ENCODE measurements at places on chromosomes 13 and 19.

GRCh38 chr19:9801976-9802375 is 16.9 kb downstream of the FBXL12 start:
- DNase-seq, result no peak

- peak; percentile 65 for DNase-seq
Measured at GRCh38 chr19:11125994-11126685, 29.4 kb downstream of the SPC24 start.

DNA sequence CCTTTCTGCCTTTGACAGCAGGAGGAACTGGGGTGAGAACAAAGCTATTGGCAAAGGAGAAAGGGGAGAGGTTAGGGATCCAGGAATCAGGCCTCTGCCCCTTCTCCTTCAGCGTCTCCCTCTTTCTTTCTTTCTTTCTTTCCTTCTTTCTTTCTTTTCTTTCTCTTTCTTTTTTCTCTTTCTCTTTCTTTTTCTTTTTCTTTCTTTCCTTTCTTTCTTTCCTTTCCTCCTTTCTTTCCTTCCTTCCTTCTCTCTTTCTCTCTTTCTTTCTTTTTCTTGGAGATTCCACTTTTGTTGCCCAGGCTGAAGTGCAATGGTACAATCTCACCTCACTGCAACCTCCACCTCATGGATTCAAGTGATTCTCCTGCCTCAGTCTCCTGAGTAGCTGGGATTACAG is 75.6 kb downstream of the TRPM4 start:
- no peak for DNase-seq

- no peak for DNase-seq
Measured at GRCh38 chr19:2546128-2547032, 70.5 kb downstream of the GADD45B start.

GRCh38 chr13:90591927-90592268 is 755.6 kb upstream of the MIR17HG start:
- no peak for DNase-seq

DNA sequence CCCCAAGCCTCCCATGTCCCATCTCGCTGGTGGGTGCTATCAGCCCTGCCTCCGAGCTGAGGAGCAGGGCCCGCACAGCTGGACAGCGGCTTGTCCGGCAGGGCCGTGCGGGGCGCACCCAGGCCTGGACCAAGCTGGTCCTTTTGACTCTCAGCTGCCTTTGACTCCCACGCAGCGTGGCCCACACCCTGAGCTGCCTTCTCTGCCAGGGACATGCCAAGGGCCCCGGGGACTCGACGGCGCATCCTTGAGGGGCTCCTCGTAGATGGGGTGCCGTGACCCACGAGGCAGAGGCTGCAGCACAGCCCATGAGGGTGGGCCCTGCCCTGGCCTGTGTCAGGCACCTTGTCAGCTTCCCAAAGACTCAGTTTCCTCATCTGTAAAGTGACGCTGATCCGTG is 38.8 kb upstream of the F7 start:
- DNase-seq, result no peak

- DNase-seq, result no peak
Measured at GRCh38 chr13:46622630-46623256, 69.8 kb downstream of the LRCH1 start.

- DNase-seq, result no peak
Measured at GRCh38 chr19:1079566-1080111, 12.7 kb downstream of the ARHGAP45 start.

GRCh38 chr13:73287831-73288230 is 229.0 kb downstream of the KLF5 start:
- DNase-seq, result no peak

GRCh38 chr13:26343816-26344215 is 89.9 kb downstream of the CDK8 start:
- DNase-seq, result no peak

GRCh38 chr13:20188667-20189553 is 3.8 kb downstream of the GJB2 start:
- no peak for DNase-seq

GRCh38 chr19:45380107-45380506 is 9.7 kb upstream of the ERCC2 start:
- DNase-seq, result no peak

Measured in stimulated activated CD4-positive, alpha-beta T cell treated with anti-CD3 and anti-CD28 coated beads, Interleukin-1b, Interleukin-23, amount 100 ng/mL, for 24 hours (primary cell).